ENCODE measurements at places on chromosomes 16 and 17.

- DNase-seq: no peak
These were observed 140.6 kb downstream of the PARN start for GRCh38 chr16:14489460-14489859.

- no peak for DNase-seq
These were observed 10.0 kb downstream of the DECR2 start for GRCh38 chr16:411576-412265.

DNA sequence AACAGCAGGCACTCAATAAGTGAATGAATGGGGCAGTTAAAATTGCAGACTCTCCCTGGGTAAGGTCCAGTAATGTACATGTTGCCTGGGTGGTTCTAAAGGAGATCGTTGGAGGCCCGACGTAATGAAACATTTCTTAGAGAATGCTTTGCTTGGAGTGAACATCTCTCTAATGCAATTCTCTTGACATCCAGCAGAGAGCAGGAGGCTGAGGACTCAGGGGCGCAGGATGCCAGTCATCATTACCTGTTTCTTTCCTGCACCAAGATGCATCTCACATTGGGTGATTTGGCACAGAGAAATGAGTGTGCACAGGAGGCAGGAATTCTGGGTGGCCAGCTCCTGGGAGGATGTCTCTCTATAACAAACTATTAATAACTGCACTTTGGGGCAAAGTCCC is 130.3 kb upstream of the RBBP6 start:
- DNase-seq: no peak

GRCh38 chr16:20866801-20867200 is 33.4 kb downstream of the DCUN1D3 start:
- no peak for DNase-seq

GRCh38 chr16:85899444-85899843 is 482 bp downstream of the IRF8 start:
- DNase-seq: no peak
